NCI-H774 (cell line): ENCODE measurements at places on chromosomes 6 and 20.

- no peak for DNase-seq
Observed at GRCh38 chr6:33854572-33855030, 50.8 kb upstream of the MLN start.

DNA sequence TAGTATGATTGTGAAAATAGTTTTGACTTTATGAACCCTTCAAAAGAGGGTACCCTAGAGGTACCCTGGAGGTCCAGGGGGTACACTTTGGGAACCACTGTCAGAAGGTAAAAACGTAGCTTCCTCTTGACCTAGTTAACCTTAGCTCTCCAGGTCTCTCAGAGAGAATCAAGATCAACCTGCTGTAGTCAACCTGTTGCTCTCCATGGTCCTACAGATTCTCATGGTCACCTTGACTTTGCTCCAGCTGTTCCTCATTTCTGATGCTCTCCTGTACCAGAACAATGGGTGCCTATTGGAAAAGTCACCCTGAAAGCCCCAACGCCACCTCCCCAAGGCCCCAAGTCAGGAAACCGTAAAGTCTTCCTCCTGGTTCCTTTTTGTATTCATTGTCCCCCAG lies 294.4 kb upstream of the CDH4 start:
- DNase-seq: no peak

- peak; percentile 28 for DNase-seq
Observed at GRCh38 chr6:81863123-81863522, 110.6 kb upstream of the TENT5A start.

DNA sequence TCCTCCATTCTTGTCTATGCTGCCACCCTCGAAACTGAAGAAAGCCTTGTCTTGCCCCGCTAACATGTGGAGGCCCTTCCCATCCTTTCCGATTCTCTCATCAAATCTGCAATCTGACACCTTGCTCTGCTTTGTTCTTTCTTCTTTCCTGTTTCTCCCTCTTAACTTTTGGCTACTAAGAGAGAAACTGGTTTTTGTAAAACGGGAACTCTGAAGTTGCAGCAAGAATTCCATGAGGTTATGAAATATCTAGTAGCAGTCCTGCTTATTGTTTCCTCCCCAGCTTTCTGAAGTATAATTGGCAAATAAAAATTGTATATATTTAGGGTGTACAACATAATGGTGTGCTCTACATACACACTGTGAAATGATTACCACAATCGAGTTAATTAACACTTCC lies 80.2 kb downstream of the MAP7 start:
- DNase-seq: no peak

DNA sequence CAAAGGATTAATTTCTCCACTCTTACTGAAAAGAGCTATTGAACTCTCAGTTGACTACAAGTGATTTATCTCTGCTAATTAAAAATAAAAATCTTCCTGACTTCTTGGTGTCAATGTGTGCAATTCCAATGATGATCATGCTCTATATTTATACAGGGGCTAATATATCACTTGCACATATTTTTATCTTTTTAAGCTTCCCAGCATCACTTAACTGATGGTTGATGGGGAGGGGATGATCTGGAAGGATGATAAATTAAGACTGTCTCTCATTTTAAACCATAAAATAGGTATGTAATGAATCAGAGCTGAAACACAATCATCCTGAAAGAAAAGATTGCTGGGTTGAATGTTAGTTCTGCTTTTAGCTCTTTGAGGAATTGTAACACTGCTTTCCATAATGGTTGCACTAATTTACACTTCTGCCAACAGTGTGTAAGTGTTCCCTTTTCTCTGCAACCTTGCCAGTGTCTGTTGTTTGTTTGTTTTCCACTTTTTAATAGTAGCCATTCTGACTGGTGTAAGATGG lies 169.6 kb upstream of the ECI2 start:
- no peak for DNase-seq

GRCh38 chr20:23286346-23286745 lies 64.2 kb upstream of the NXT1 start:
- no peak for DNase-seq

- DNase-seq: no peak
Observed at GRCh38 chr6:147297663-147298316, 93.6 kb downstream of the STXBP5 start.

DNA sequence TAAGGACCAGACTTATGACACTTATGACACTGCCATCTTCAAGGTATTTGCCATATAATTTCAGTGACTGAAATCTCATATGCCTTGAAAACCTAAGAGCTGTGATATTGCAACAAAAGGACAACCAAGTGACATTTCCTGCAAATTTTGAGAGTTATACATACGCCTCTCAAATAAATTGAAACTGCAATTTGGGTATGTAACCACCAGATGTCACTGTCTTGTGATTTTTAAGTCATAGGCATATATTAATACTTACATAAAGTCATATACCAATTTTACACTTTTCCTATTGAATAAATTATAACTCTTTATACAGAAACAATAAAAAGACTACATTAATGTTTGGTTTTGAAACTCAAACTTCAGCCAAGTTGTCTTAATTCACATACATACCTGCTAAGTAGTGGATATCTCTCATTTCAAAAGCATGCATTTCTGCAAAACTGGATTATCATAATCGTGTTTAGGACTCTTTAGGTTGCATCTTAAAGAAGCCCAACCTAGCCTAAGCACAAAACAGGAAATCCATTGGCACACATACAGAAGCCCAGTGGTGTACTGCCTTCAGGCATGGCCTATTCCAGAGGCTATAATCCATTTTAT lies 180.2 kb downstream of the PACRG start:
- no peak for DNase-seq

GRCh38 chr20:40778894-40779496 lies 90.0 kb upstream of the MAFB start:
- DNase-seq: no peak

DNA sequence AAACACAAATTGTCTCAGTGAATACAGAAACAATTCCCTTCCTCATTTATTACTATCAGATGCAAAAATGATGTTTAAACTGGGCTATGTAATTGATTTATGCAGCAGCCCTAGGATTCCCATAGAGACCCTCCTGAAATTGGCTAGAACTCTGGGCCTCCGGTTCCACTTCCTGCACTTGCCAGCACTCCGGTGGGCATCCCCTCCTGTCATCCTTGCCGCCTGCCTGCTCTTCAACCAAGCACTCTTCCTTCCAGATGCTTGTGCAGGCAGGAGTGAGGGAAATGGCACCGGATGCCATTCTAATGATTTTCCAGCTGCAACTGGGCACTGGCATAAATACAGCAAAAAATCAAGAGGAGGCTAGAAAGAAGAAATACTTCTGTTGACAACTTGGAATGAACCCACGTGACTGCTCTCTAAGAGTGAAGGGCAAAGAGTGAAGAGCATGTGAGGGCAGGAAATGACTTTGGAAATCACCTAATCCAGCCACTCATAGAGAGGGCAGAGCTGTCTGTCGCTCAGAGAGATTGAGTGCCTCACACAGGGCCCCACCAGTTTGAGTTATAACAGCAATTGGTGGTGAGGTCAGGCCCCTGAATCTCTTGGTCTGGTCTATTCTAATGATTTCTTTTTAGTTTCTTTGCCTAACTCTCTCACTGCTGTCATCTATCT lies 3.7 kb upstream of the NEDD9 start:
- DNase-seq: no peak

DNA sequence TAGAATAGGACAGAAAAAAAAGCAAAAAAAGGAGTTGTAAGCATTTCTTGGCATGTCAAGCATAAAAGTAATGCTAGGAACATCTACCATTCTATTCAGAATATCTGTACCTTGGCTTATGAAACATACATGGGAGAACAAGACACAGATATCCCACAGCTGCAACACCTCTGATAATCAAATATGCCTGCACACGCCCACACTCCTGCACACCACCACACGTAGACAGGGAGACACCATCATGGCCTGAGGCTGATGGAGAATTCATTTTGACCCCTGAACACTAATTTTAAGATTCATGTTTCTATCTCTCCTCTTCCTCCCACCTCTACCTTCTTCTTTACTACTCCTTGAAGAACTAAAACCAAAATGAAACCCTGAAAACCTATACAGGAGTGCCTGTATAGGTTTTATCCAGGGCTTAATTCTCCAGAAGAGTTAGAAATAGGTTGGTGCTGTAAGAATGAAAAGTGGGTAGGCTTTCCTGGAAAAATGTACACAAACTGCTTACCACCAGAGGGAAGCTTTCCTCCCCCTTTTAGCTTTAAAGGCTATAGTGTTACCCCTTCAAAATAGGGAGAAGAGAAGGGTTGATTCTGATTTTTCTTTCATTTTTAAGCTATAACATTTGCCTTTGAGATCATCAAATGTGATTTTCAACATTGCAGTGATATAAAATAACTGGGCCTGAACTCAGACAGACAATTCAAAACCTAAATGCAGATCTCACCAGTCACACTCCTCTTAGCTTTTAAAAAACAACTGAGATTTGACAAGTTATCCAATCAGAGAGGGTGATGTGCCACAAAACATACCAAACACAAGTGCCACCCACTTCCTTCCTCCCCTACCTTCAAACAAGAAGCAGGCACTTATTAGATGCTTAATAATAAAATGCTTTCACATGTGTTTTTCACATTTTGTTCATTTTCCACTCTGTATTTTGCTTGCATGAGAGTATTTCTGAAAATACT lies 57.9 kb downstream of the ELOVL5 start:
- no peak for DNase-seq

DNA sequence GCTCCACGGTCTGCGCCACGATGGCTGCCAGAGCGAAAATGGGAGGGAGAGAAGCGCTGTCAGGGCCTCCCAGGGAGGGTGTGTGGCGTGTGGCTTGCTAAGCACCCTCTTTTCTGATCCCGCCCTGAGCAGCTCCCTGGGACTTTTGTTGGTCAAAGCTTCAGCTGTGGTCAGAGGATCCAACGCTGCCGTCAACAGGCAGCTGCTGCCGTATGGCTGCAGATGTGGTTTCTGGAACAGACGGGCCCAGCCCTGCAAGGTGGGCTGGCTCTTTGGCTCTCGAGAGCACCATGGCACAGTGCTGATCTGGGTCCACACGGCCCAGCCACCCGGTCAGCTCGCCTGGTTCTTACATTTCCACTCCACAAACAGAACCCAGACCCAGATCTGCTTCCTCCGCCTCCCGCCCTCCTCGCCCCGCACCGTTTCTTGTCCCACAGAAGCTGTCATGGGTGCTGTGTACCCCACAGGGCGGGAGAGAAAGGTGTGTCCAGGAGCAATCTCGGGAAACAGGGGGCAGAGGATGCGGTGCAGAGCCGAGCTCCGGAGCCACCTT lies 86.0 kb upstream of the BHLHE23 start:
- no peak for DNase-seq

- no peak for DNase-seq
Observed at GRCh38 chr6:110472739-110473138, 3.7 kb downstream of the SLC22A16 start.

- DNase-seq: no peak
Observed at GRCh38 chr6:84871925-84872324, 107.5 kb upstream of the TBX18 start.

DNA sequence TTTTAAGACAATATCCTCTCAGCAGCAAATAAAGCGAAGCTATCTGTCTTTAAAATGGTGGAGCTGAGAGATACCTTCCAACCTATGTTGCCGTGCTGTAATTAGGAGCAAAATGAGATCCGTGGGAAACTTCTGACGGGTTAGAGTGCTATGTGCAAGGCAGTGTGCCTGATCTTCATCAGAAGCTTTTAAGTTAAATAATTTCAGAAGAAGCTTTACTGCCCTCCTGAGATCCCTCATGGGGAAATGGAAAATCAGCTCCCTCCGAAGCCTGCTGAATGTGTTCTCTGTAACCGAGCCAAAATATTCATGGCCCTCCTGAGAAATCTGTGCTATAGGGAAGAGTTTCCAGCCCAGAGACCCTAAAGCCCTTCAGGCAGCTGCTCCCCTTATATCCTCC lies 43.7 kb upstream of the TBC1D7 start:
- no peak for DNase-seq

GRCh38 chr6:45679631-45680030 lies 301.9 kb upstream of the SUPT3H start:
- DNase-seq: no peak

GRCh38 chr6:105966481-105966880 lies 119.7 kb upstream of the PRDM1 start:
- no peak for DNase-seq

- DNase-seq: peak; percentile 96
Observed at GRCh38 chr6:73394577-73395354, at the start of gene DDX43. Gene DDX43, plus strand, starts transcription at chr6:73394828. Its CDS starts 78 bp downstream, at chr6:73394906.

- DNase-seq: no peak
Observed at GRCh38 chr6:160077526-160077925, 44.1 kb upstream of the SLC22A1 start.

DNA sequence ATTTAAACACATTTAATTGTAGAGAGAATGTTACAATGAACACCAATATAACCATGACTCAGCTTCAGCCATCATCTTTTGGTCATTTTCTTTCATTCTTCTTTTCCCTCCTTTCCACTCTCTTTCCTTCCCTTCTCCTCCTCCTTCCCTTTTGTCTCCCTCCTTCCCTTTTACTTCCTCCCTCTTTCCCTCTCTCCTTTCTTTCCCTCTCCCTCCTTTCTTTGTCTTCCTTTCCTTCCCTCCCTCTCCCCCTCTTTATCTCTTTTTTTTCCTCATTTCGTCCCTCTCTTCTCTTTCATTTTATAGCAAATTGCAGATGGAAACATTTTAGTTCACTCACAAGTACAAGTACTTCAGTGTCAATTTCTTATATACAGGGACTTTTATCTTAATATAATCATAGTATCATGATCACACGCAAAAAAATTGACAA lies 1.8 kb downstream of the ZKSCAN3 start:
- no peak for DNase-seq

GRCh38 chr6:149037051-149037671 lies 280.4 kb upstream of the TAB2 start:
- DNase-seq: no peak

DNA sequence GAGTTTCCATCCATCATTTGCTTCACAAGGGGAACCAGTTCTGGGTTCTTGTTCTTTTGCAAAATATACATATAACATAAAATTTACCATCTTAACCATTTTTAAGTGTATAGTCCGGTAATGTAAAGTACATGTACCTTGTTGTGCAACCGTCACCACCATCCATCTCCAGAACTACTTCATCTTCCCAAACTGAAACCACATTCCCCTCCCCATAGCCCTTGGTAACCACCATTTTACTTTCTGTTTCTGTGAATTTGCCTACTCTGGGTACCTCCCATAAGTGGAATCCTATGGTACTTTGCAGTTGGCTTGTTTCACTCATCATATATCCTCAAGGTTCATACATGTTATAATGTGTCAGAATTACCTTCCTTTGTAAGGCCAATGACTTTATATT lies 70.3 kb upstream of the DSP start:
- DNase-seq: no peak
